Tibial nerve (tissue), 4 donors: ENCODE measurements at places on chromosomes 11 and 22. TPM values are rescaled to one million over a fixed set of nuclear protein-coding genes. Genes with fewer than 3 reads are reported as not detected.

P2RY2 gene
- total RNA-seq: 6.8 TPM

RAB38 gene
- 0.59 TPM for total RNA-seq

OR5M10 gene
- total RNA-seq: not detected

BRD1 gene
- 57.3 TPM for total RNA-seq

SPON1 gene
- 33.9 TPM for total RNA-seq

ASRGL1 gene
- total RNA-seq: 16.2 TPM

MUC5AC gene
- not detected for total RNA-seq

OR51B4 gene
- total RNA-seq: not detected

MN1 gene
- total RNA-seq: 8.2 TPM

ACRV1 gene
- not detected for total RNA-seq

MMP8 gene
- total RNA-seq: not detected
